Renal pelvis (tissue), 12 donors: ENCODE measurements at places on chromosomes 7 and 10. TPM values are rescaled to one million over a fixed set of nuclear protein-coding genes. Genes with fewer than 3 reads are reported as not detected.

NUB1 gene
- polyA plus RNA-seq = 75.7 TPM

CYP17A1 gene
- polyA plus RNA-seq = 8.3 TPM

ZNF800 gene
- polyA plus RNA-seq = 22.1 TPM

ZNF716 gene
- 0.03 TPM for polyA plus RNA-seq

GALNT11 gene
- polyA plus RNA-seq = 109 TPM

MMP21 gene
- polyA plus RNA-seq = 0.74 TPM

NRG3 gene
- polyA plus RNA-seq = 15.5 TPM

SUN3 gene
- polyA plus RNA-seq = 0.22 TPM

SORCS1 gene
- 9.9 TPM for polyA plus RNA-seq

TRIM74 gene
- 2.0 TPM for polyA plus RNA-seq

RPP38 gene
- 27.4 TPM for polyA plus RNA-seq

FAM25A gene
- polyA plus RNA-seq = not detected

CPA2 gene
- polyA plus RNA-seq = 0.33 TPM

TMEM196 gene
- 0.01 TPM for polyA plus RNA-seq

CHAT gene
- polyA plus RNA-seq = not detected

GPNMB gene
- polyA plus RNA-seq = 11.1 TPM

MSMB gene
- polyA plus RNA-seq = not detected

IL15RA gene
- 2.2 TPM for polyA plus RNA-seq

TNPO3 gene
- polyA plus RNA-seq = 46.7 TPM

NRP1 gene
- polyA plus RNA-seq = 158 TPM

RBM20 gene
- polyA plus RNA-seq = 8.3 TPM

NEUROD6 gene
- polyA plus RNA-seq = not detected
